NCI-H187 (cell line): ENCODE measurements at places on chromosomes 3 and 15.

- DNase-seq, result no peak
Measured at GRCh38 chr15:76312540-76313174, 1.4 kb upstream of the ETFA start.

DNA sequence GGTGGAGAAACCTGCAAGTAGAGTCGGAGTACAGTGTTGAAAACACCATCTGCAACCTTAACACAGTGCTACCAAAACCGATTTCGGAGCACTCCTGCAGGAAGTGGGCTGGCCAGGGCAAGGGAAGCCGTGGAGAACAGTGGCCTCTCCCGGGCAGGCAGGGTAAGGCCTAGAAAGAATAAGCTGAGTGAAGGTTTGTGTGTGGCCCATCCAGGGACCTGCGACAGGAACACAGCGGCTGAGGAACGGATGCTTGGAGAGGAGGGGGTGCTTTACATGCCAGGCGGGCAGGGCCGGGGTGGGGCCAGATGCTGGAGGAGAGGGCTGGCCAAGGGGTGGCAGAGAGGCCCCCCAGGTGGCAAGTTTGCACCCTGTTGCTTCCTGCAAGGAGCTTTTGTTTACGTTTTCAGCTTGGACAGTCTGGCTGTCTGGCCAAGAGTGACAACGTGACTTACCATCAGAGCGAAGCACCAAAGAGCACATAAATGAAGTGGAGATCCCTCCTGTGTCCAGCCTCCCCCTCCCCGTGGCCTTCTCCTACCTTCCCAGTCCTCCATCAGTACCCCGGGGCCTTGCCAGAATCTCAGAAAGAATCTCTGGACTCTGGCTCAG, 156.5 kb downstream of the PGPEP1L start:
- DNase-seq, result peak; percentile 28

- no peak for DNase-seq
Measured at GRCh38 chr3:88773766-88774165, 333.7 kb upstream of the EPHA3 start.

DNA sequence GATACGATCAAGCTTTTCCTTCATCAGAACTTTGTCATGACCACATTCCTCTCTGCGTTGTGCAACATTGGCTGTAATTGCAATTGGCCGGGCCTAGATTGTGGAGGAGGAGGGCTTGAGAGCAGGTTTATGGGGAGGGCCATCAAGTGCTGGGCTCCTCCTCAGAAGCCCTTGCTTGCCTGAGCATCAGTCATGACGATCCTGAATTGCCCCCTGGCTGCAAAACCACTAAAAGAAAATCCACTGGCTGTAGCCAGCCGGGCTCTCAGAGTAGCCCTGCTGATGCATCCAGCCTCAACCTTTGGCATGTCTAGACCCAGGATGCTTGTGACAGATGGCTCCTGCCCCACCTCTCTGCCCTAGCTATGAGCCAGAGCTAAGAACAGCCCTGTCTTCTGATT, 13.4 kb upstream of the TRH start:
- no peak for DNase-seq

DNA sequence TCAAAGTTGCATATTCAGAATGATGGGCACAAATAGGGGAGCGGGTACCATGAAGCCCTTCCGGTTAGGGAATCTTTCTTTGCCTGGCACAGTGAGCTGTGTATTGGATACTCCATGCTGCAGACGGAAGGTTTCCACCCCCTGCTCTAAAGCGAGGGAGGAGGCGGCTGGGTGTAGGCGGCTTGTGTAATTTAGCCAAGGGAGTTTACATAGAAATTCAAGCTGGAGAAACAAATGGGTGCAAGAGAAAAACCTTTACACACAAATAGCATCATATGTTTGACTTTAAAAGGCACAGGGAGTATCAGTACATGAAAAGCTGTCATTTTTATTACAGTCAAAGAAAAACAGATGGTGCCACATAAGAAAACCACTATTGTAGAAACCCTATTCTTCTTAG, 59.3 kb upstream of the ADCY5 start:
- DNase-seq, result no peak
